ENCODE measurements at places on chromosomes 3 and 15.

DNA sequence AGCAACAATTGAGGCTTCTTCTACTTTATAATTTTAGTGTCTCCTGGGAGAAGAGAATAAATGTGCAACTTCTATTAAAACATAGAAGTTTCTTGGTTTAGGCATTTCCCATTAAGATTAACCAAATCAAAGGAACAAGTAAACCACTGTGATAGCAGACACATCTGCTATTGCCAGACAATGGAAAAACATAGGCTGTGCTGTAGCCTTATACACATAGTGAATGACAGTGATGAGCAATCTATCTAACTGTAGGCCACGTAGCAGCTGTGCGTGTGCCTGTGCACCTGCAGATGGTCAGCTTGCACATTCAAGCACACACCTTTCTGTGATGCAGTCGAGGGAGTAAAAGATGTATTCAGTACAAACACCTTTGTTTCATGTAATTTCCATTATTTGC lies 32.7 kb downstream of the GNB4 start:
- H3K27ac ChIP-seq, result no peak overlapping the region
- no peak for DNase-seq
- no peaks in the 10 kb centered on the region for H3K27me3 ChIP-seq
- no peaks in the 10 kb centered on the region for H3K4me1 ChIP-seq

DNA sequence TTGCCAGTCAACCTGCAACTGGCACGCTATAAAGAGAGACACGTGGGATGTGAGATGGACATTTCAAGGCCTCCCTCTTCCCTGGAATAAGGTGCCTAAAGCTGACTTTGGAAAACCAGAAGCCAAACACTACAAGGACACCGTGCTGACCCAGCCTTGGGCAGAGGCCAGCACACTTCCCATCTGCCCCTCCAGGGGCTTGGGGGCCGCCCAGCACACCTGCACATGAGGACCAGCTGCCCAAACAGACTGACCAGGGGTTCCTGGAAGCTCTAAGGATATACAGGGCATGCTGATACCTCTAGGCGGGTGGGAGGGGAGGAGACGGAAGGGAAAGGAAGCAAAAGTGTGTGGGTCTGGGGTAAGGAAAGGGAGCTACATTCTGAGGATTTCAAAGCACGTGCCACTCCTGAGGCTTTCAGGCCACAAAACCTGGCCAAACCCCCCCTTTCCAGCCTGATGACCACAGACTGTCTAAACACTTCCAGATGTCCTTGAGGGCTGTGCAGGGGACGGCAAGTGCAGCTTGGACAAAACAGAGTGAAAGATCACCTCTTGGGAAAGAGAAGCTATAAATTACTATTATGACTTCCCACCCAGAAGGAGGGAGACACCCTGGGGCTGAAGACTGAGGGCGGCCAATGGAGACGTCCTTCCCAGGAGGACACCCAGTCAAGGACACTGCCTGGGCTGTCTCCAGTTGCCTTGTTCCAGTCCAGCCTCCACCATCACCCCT lies 57.9 kb downstream of the ADCY5 start:
- H3K27me3 ChIP-seq, result peaks cover 25% of the 10 kb centered on the region
- H3K27ac ChIP-seq, result no peak overlapping the region
- DNase-seq, result no peak
- H3K36me3 ChIP-seq, result no peaks in the 10 kb centered on the region
- H3K4me1 ChIP-seq, result no peaks in the 10 kb centered on the region
- no peak overlapping the region for H3K4me3 ChIP-seq

- peaks cover 35% of the 10 kb centered on the region for H3K36me3 ChIP-seq
- no peak overlapping the region for H3K4me3 ChIP-seq
- H3K27ac ChIP-seq, result no peak overlapping the region
- no peaks in the 10 kb centered on the region for H3K27me3 ChIP-seq
These were observed 28.6 kb downstream of the POMGNT2 start for GRCh38 chr3:43077261-43077660.

DNA sequence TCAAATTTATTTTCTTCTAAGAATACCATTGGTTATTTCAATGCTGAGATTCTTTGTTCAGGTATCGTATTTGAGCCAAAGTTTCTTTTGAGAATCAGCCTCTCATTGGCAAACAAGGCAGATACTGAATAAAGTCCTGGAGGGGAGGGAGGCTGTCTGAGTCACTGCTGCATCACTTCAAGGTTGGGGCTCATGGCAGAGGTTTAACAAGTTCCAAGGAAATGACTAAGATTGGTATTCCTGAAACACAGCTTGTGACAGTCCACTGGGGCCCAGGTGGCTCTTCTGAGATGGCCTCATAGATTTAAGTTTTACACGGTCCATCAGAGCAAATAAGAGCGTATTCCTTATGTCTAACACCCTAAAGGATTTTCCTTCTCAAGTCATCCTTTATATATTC lies 213.8 kb upstream of the STAC start:
- H3K27ac ChIP-seq, result no peak overlapping the region
- no peaks in the 10 kb centered on the region for H3K36me3 ChIP-seq
- no peak for DNase-seq
- no peak overlapping the region for H3K4me3 ChIP-seq
- H3K27me3 ChIP-seq, result peaks cover 3% of the 10 kb centered on the region

GRCh38 chr3:159429702-159430101 lies 558.9 kb upstream of the IL12A start:
- no peaks in the 10 kb centered on the region for H3K4me1 ChIP-seq
- no peaks in the 10 kb centered on the region for H3K36me3 ChIP-seq
- no peaks in the 10 kb centered on the region for H3K27me3 ChIP-seq
- DNase-seq, result no peak

DNA sequence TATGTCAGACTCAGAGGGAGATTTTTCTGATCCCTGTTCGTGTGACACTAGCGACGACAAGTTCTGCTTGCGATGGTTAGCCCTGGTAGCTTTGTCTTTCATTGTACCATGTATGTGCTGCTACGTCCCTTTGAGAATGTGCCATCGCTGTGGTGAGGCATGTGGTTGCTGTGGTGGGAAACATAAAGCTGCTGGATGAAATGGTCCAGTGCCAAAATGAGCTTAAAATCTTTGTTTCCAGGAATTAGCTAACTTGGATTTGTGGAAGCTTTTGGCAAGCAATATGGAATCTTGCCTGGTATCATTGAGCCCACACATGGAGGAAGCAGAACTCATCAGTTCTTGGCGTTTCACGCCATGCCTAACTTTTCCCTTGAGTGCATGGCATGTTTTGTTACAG lies 98.8 kb downstream of the SPRED1 start:
- no peaks in the 10 kb centered on the region for H3K27me3 ChIP-seq
- H3K36me3 ChIP-seq, result no peaks in the 10 kb centered on the region
- no peaks in the 10 kb centered on the region for H3K4me1 ChIP-seq

DNA sequence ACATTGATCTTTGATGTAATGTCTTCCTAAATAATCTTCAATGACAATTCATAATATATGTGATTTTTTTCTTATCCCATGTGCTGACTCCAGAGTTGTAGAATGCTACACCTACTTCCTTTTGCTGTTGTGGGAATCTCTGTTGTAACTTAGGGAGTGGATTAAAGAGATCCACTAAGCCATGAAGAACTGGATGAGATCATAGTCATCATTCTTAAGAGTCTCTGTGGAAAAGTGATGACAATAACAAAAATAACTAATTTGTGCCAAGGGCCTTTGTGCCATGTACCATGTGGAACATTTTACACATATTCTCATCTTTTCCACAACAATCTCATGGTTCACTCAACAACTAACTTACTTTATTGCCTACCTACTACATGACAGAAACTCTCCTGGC lies 162.9 kb upstream of the PDZRN3 start:
- no peak overlapping the region for H3K27ac ChIP-seq
- peaks cover 3% of the 10 kb centered on the region for H3K27me3 ChIP-seq
- H3K36me3 ChIP-seq, result no peaks in the 10 kb centered on the region
- DNase-seq, result no peak
- no peaks in the 10 kb centered on the region for H3K4me1 ChIP-seq
- no peak overlapping the region for H3K4me3 ChIP-seq

Measured in DND-41 (cell line).